Esophagus mucosa (tissue), 1 donor: ENCODE measurements at places on chromosomes 5 and 9. TPM values are rescaled to one million over a fixed set of nuclear protein-coding genes. Genes with fewer than 3 reads are reported as not detected.

Gene ESM1
- total RNA-seq: not detected

DNA sequence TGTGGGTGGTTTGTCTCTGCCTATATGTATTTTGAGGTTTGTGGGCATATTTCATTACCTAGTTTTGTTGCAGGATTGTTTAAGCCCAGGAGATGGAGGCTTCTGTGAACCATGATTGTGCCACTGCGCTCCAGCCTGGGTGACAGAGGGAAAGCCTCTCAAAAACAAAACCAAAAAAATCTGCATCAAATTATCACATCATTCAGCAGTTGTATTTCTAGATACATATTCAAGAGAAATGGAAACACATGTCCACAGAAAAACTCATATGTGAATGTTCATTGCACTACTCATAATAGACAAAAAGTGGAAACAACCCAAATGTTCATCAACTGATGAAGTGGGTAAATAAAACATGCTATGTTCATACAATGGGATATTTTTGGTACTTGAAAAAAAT, 29.9 kb downstream of the HSPA4 start:
- no peak for ATAC-seq

GRCh38 chr5:11443831-11444230, 460.4 kb downstream of the CTNND2 start:
- no peak for ATAC-seq

GRCh38 chr5:35974570-35974969, 16.6 kb downstream of the UGT3A1 start:
- no peak for ATAC-seq

- ATAC-seq: no peak
These were observed 33.8 kb downstream of the SVEP1 start for GRCh38 chr9:110545705-110546104.

- ATAC-seq: no peak
These were observed 1.2 kb downstream of the DUSP1 start for GRCh38 chr5:172769616-172770373.

- peak; percentile 84 for ATAC-seq
These were observed 117.2 kb downstream of the INVS start for GRCh38 chr9:100216178-100216787.

DNA sequence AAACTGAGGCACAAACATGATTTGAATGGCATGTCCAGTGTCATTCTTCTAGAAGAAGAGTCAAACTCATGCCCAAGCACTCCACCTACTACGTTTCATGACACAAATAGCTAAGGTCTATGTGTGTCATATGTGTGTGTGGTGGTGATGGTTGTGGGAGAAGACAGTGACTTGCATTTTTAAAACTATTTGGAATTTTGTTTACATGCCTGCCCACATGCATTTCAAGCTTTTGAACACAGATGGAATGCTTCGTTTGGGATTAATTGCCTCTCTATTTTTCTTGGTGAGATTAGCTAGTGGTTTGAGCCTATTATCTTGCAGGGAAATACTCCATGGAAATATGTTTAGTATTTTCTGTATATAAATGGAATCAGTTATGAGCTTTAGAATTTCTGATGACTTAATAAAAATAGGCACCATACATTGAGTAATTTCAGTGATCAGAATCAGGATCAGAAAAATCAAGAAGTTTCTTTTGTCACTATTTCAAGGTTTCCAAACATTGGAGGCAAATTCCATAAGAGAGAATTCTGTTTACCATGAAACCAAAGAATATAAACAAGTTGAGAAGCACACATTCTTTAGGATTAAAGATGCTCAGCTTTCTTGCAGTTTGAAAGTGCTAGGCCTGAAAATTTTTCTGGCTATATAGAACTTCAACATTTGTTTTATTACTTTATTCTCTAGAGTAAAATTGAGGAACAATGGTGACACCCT, 260.3 kb upstream of the SEMA6A start:
- no peak for ATAC-seq
